ENCODE measurements at places on chromosomes 13 and 19.

DNA sequence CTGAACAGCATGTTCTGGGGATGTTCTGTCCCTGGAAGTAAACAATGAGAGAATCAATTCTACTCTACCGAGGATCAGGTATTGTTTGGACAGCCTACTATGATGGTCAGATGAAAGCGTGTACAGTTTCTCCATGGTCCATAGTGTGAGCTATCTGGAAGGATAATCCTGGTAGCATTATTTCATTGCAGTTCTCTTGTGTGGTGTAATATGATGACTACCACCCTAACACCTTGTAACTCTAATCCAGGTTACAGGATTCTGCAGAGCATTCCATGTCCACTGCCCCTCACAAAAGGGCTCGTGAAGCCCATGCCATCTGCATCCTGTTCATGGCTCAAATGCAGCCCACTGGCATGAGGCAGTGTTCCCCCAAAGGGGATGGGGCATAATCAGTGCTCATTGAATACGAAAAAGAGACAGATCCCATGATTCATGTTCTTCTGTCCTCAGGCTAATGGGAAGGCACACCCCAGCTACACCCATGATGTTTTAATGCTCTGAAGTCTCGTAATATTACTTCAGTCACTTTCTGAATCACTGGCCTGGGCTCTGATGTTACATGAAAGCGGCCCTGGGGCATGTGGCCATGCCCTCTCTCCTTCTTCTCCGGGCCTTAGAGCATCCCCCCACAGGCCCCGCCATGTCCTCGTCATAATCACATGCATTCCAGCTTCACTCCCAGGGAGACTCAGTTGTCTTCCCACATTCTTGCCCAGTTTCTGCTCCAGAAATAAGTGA is 68.4 kb downstream of the HSPH1 start:
- DNase-seq: no peak

DNA sequence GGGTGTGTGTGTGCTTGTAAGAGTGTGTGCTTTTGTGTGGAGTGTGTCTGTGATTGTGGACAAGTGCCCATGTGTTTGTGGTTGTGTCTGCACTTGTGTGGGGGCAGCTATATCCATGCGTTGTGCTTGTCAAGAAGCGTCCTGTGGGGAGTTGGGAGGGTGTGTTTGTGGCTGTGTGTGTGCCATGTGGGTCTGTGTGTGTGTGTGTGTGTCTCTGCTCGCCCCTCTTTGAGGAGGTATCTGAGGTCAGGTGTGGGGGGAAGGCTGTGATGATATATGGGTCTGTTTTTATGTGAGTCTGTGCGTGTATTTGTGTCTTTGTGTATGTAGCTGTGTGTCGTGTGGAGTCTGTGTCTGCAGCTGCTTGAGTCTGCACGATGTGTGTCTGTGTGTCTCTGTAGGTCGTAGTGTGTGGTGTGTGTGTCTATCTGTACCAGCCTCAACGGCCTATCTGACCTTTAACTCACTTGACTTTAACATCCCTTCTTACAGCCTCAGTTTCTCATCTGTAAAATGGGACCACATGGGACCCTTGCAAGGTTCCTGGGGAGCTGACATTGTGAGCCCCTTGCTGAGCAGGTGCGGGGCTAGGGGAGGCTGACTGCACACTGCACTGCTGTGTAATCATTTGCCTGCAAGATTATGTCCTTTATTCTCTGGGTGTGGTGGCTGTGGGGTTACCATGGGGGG is 4.0 kb upstream of the NFIC start:
- no peak for DNase-seq

- DNase-seq: no peak
Measured at GRCh38 chr13:50128428-50128931, 113.2 kb downstream of the KCNRG start.

GRCh38 chr19:5466814-5467291 is 11.6 kb downstream of the ZNRF4 start:
- DNase-seq: no peak

- DNase-seq: no peak
Measured at GRCh38 chr13:25059958-25060357, 36.0 kb upstream of the PABPC3 start.

DNA sequence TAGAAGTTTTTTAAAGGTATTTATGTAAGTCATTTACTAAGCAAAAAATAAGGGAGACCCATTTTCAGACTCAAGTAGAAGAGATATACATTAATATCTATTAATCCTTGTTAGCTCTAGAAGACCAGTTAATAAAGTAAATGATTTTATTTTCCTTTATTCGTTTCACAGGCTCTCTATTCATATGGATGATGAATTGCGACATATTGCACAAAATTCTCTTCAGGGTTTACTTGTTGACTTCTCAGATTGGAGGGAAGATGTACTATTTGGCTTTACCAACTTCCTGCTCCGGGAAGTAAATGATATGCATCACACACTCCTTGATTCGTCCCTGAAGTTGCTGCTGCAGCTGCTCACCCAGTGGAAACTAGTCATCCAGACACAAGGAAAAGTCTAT is 139.3 kb downstream of the FRY start:
- DNase-seq: no peak

DNA sequence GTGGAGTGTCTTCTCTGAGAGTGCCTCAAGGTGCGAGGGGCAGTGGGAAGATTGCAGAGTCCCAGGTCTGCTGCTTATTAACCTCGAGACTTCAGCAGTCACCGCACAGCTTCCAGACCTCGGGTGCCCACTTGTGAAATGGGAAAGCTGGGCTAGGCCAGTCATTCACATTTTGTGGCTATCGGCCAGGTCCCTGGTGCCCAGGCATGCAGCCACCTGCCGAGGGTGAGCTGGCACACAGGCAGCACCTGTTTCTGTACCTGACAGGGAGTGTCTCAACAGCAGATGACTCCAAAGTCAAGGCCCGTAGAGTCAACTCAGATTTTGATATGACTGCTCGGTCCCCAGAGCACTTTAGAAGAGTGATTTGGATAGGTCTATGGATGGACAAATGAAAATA is 21.9 kb downstream of the UQCRFS1 start:
- DNase-seq: no peak

GRCh38 chr19:57052081-57052480 is 67.7 kb upstream of the USP29 start:
- no peak for DNase-seq

DNA sequence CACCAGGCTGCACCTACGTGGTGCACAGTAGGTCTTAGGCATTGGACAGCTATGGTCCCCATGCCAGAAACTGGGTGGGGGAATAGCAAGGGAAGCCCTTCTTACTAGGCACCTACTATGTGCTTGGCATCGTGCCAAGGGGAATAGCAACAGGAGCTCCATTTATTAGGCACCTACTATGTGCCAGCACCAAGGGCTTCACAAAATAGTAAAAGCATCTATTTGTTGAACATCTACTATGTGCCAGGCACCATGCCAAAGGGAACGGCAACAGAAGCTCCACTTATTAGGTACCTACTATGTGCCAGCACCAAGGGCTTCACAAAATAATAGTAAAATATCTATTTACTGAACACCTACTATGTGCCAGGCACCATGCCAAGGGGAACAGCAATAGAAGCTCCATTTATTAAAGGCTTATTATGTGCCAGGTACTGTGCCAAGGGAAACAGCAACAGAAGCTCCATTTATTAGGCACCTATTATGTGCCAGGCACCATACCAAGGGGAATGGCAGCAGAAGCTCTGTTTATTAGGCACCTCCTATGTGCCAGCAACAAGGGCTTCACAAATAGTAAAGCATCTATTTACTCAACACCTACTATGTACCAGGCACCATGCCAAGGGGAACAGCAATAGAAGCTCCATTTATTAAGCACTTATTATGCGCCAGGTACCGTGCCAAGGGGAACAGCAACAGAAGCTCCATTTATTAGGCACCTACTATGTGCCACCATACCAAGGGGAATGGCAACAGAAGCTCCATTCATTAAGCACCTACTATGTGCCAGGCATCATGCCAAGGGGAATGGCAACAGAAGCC is 108.5 kb downstream of the PTPRS start:
- no peak for DNase-seq

GRCh38 chr19:20840371-20840770 is 64.3 kb downstream of the ZNF66 start:
- DNase-seq: no peak

DNA sequence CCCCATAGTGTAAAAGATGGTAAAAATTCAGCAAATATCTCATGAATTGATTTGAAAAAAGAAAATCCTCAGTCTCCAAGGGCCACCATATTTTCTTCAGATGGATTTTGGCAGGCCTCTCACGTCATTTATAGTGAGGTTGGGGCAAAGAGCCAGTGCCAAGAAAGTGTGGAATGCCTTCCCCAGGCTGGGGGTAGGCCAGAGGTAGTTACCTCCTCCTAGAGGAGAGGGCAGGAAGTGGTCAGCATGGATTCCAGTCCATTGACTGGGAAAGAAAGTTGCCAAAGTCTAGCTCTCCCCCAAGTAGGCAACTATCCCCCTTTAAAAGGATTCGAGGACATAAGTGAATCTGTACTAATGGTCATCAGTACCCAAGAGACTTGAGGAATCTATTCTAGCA is 68.4 kb upstream of the KCTD4 start:
- DNase-seq: no peak

DNA sequence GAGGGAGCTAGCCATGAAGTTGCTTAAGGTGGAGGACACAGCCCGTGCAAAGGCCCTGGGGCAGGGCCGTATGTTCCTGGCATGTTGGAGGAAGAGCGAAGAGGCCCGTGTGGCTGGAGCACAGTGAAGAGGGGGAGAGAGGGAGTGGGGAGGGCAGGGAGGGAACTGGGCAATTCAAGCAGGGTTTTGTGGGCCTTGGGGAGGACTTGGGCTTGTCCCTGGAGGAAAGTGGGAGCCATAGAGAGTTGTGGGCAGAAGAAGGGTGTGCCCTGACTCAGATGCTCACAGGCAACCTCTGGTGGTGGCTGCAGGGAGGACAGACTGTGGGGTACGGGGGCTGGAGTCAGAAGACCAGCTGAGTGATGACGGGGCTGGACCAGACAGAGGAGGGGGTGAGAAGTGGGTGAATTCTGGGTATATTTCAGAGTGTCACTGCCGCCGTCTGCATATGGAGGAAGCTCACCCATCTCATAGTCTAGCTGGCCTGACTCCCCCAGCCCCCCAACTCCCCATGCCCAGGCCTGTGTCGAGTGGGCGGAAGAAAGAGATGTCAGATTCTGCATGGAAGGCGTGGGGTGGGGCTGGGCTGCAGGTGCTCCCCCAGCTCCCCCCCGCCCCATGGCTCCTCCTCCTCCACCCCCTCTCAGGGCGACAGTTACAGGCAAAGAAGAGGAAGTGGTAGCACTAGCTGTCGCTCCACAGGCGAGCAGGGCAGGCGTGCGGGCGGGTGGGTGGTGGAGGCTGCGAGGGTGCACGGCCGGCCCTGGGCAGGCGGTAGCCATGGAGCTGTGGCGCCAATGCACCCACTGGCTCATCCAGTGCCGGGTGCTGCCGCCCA is at the start of gene VAV1:
Gene VAV1 (plus strand): TSS at position 681 of the 838 bp plus-strand sequence. CDS start 100 bp downstream, at position 781.
- DNase-seq: peak; percentile 72

DNA sequence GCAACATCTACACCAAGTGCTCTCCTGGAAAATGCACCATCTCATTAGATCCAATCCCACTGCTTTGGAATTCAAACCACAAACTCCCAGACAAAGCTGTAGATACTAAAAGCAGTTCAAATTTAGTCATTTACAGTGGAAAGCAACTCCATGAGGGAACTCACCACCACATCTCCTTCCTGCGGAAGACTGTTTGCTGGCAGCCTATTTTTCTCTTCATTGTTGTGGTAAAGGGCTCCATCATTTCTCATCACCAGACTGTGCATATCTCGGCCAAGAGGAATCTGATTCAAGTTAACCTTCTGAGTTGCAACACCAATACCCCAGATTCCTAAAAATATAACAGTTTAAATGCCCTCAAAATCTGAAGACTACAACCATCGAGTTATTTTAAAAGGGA is 8.4 kb downstream of the SPRYD7 start:
- DNase-seq: no peak

- no peak for DNase-seq
Measured at GRCh38 chr13:78078168-78078567, 159.5 kb upstream of the EDNRB start.

GRCh38 chr13:20969182-20969581 is 66.6 kb upstream of the XPO4 start:
- no peak for DNase-seq

DNA sequence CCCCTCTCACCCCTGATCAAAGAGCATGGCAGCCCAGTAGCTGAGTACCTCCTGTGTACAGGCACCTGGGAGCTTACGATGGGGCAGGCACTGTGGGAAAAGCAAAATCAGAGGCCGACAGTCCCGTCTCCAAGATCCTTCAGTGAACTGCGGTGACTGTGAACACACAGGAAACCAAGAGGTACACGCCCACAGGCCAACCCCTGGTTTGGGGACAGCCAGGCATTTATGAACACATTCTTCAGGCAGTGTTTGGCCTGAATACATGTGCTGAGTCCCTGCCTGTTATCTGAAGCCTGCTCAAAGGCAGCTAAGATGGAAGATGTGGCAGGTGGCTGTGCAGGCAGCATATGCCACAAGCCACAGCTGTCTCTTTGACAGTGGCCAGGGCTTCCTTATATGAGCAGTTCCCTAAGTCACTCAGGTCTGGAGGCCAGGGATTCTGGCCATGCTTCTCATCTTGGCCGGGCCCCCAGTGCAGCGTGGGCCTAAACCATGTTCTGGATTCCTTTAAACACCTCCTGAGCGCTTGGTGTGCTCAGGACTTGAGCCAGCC is 123.6 kb downstream of the UQCRFS1 start:
- no peak for DNase-seq

GRCh38 chr13:49315036-49315565 is 67.4 kb downstream of the CDADC1 start:
- DNase-seq: no peak

Measured in T-helper 9 cell (primary cell).